Sigmoid colon (tissue), 7 donors: ENCODE measurements at places on chromosomes 11 and 22. TPM values are rescaled to one million over a fixed set of nuclear protein-coding genes. Genes with fewer than 3 reads are reported as not detected.

- peak; percentile 52 for DNase-seq
Observed at GRCh38 chr11:2805388-2806056, 80.1 kb downstream of the CDKN1C start.

Gene APOBEC3H
- not detected for total RNA-seq

GRCh38 chr11:48066881-48067800, 86.8 kb downstream of the PTPRJ start:
- no peak for DNase-seq

DNA sequence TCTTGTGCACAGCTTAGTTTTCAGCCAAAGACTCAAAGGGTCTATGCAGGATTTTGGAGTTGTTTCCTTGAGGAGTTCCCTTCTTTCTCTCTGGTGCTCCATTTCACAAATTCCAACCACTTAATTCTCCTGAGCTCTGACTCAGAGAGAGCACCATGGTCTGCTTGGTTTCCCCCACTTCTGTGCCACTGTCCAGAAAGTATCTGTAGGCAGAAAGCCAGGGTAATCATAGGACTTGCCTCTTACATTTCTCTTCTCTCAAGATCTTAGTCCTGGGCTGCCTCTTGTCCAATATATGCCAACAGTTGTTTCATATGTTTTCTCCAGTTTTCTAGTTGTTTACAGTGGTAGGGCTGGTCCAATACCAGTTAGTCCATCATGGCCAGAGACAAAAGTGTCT, 6.4 kb upstream of the MRGPRD start:
- no peak for DNase-seq

DNA sequence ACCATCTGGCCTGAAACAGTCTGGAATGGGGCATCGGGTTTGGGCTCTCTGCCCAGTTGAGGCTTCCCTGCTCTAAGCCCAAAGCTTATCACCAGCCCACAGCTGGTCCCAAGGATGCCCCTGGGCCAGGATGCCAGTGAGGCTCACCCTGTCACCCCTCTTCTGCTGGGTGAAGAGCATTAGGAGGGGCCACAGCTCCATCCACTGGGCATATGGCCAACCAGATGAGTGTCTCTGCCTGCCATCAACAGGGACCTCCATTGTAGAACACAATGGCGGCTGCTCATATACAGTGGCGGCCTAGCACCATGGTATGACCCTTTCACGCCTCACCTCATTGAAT, 5.6 kb downstream of the CHST1 start:
- peak; percentile 54 for DNase-seq

Gene RAG2
- not detected for total RNA-seq

DNA sequence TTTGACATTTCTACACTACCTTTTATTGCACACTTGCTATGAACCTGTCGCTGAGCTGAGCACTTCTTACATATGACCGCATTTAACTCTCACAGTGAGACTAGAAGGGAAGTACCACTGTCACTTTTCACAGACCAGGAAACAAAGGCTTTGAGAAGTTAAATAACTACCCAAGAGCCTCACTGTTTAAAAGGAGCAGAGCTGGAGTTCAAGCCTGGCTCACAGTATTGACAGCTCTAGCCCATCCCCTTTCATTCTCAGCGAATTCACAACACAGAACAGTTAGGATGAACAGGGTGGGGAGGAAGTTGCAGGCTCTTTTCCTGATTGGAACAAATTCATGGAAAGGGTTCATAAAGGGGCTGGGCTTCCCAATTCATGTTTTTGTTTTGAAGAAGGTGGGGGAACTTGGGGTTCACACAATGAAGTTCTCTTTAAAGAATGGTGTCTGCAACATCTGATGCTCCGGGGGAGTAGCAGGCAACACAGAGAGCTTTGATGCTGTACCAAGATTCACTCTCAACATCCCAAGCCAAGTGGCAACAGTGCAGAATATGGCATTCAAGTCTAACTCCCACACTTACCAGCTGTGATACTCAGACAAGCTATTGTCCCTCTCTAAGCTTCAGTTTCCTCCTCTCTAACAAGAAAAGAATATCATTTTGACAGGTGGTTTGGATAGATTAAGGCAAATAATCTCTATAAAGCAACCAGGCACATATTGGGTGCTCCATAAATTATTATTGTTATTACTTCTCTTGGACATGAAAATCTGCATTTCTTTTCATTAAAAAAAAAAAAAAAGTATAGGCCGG, 17.2 kb downstream of the SCGB1A1 start:
- no peak for DNase-seq

Gene IL10RA
- total RNA-seq = 29.6 TPM

GRCh38 chr11:67698247-67698646, 23.8 kb upstream of the ALDH3B2 start:
- no peak for DNase-seq

Gene KRTAP5-2
- not detected for total RNA-seq

DNA sequence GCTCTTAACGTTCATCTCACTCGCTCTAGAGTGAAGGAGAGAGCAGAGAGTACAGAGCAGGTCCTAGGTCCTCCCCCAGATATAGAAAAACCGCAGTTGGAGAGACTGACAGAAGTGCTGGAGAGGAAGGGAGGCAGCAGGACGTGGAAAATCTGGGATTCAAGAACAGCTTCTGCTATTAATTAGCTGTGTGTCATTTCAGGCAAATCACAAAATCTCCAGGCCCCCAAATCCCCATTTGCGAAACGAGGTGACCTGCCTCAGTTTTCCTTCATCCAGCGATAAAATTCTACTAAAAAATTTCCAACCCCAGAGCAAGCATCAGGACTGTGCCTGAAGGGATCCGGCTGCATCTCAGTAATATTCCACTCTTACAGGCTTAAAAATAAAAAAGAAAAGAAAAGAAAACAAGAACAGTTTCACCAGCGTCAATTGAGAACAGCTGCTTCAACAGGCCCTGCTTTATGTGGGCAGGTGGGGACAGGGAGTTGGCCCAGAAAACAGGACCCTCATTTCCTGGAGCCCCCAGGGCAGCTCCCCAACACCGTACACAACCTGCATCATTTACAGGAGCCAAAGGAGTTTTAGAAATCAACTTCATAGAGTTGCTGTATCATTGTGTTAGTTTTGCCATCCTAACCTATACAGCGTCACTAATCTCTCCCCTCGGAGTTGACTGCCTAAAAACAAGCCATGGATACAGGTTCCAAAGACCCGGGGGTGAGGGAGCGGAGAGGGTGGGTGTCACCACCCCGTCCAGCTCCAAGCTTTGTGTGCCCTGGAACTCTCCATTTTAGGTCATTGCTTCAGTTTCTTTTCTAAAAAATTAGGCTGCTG, 2.3 kb upstream of the MALAT1 start:
- DNase-seq = peak; percentile 76

- DNase-seq = no peak
Observed at GRCh38 chr11:36386411-36386810, 90.3 kb downstream of the PRR5L start.

DNA sequence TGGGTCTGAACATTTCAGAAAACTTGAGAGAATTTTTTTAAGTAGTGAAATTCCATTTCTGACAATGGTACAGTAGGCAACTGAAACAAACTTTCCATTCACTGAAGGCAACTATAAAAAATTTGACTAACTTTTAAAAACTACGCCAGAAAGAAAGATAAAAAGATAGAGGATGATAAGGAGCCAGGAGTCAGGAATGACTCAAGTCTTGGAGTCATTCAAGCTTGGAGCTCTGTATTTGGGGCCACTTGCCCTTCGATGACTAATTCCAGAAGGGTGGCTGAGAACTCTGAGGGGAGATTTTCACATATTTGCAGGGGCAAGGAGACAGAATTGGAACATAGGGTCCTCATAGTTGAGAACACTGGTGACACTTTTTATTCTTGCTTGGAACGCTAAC, 1083.2 kb upstream of the CNTN5 start:
- DNase-seq = no peak

DNA sequence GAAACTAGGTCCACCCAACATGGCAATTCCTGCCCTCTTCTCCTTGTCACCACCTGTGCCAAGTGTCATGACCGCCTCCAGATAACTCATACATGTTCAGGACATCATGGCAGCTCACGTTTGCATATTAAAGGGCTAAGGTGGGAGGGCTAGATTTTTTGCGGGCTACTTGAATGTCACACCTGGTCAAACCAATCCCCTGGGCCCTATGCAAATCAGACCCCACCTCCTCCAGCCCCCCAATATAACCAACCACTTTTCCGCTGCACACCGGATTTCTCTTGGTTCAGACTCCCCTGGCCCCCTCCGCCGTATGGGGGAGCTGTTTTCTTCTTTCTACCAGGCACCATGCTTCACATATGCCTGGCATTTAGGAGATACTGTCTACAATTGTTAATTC, 12.6 kb downstream of the UPB1 start:
- no peak for DNase-seq

DNA sequence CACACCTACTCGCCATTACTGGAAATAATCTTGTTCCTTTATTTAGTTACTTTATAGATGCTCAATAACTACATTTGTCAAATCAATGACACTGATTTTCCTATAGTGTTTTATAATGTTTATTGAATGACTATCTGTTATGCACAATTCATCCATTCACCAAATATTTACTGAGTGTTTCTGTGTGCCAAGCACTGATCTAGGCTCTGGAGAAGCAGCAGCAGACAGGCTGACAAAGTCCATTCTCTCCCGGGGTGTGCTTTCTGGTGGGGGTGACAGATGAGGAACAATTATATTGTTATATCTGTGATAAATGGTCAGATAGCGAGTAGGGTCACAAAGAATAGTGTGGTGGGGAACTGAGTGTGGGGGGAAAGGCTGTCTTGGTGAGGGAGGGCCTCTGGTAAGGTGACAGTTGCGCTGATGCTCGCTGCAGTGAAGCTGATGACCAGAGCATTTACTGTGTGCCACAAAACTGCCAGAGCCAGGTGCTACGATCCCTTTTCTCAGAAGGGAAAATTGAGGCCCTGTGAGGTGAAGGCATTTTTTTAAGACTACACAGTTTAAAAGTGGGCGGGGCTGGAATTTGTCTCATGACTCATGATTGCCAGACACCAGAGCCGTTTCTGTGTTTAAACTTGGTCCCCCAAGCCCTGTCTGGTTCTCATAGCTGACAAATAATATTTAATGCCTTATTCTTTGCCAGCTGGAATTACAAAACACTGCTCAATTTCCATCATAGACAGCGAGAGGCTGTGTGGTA, 10.2 kb downstream of the PACS1 start:
- DNase-seq = peak; percentile 85

Gene RFPL1
- total RNA-seq = not detected

Gene ELP4
- 25.0 TPM for total RNA-seq

Gene SPI1
- total RNA-seq = 10.5 TPM

Gene OR56B4
- total RNA-seq = not detected

- DNase-seq = no peak
Observed at GRCh38 chr22:23302171-23303002, 122.1 kb downstream of the BCR start.

Gene SYT9
- 0.16 TPM for total RNA-seq

Gene NPAS4
- total RNA-seq = 0.49 TPM

- DNase-seq = peak; percentile 64
Observed at GRCh38 chr11:134355656-134356055, 23.9 kb downstream of the GLB1L2 start.

Gene ADM2
- total RNA-seq = not detected

Gene KCNQ1
- 1.1 TPM for total RNA-seq

- no peak for DNase-seq
Observed at GRCh38 chr11:68891351-68891948, 12.2 kb downstream of the MRPL21 start.

- DNase-seq = no peak
Observed at GRCh38 chr11:32562839-32563599, 20.6 kb upstream of the EIF3M start.

DNA sequence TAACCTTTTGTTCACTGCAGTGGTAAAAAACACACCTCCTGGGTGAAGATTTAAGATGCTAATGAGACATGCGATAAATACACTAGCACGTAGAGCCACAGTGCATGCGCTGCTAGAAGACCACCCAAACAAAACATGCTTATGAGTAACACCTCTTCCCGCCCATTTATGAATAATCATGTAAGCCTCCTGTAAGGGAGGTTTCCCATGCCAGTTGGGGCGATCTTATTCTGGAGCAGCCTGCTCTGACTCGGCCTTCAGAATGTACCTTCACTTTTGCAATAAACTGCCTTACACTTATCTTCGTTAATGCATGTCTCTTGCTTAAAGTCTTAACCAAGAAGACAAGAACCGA, 18.1 kb upstream of the SCARF2 start:
- peak; percentile 20 for DNase-seq

- DNase-seq = no peak
Observed at GRCh38 chr11:72818971-72819370, 4.8 kb downstream of the ATG16L2 start.

Gene SLC35E4
- total RNA-seq = 5.0 TPM

DNA sequence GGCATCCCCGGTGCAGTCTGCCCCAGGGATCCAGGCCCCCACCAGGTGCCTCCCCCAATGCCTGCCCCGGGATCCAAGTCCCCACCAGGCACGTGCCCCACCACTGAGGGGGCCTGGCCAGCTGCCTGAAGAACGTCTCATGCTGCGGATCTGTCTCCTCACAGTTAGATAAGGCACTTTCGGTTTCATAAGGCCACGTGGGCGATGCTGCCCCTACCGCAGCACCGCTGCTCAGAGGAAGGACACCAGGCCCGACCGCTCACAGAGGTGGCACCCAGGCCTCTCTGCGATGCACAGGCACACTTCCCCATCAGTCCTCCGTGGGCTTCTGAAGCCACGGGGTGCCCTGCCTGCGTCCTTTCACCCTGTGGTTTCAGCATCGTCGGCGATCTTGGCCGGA, 68.1 kb upstream of the BID start:
- DNase-seq = peak; percentile 76

DNA sequence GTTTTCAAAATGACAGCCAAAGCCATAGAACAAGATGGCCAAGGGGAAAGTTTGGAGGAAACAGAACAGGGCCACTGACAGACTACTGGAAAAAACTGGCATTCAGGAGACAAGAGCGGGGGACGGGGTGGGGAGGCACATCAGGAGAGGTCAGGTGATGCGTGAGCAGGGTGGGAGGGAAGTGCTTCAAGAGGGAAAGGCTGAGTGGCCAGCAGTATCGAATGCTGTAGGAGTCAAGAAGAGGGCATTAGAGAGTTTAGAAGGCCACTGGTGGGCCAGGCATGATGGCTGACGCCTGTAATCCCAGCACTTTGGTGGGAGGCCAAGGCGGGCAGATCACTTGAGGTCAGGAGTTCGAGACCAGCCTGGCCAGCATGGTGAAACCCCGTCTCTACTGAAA, 8.2 kb downstream of the GTPBP1 start:
- no peak for DNase-seq

GRCh38 chr11:113839842-113840241, 35.5 kb downstream of the USP28 start:
- DNase-seq = no peak

GRCh38 chr11:134332189-134332631, 422 bp downstream of the GLB1L2 start:
- DNase-seq = peak; percentile 74

DNA sequence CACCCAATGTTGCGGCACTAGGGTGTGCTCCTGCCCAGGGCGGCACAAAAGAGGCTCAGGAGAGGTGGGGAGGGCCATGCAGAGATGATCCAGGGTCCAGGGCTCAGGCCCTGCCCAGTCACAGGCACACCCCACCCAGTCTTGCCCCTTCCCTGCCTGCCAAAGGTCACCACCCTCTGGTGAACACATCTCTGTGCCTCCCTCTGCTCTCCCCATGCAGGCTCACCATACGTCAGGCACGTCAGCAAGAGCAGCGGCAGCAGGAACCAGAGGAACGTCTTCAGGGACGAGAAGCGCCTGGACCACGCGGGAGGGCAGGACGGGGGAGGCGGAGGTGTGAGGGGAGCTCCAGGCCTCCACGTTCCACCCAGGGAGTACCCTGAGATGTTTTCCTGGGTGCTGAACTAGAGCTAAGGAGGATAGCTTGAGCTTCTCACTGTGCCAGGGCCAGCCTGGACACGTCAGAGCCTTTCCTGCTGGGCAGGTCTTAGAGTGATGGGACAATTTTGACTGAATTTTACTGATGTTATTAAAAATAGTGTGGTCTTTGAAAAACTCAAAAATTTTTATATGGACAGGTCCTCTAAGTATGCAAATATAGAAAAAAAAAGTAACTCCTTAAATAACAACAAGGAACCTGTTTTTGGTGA, 7.2 kb downstream of the SUN2 start:
- DNase-seq = no peak
